ENCODE measurements at places on chromosomes 3 and 15.

DNA sequence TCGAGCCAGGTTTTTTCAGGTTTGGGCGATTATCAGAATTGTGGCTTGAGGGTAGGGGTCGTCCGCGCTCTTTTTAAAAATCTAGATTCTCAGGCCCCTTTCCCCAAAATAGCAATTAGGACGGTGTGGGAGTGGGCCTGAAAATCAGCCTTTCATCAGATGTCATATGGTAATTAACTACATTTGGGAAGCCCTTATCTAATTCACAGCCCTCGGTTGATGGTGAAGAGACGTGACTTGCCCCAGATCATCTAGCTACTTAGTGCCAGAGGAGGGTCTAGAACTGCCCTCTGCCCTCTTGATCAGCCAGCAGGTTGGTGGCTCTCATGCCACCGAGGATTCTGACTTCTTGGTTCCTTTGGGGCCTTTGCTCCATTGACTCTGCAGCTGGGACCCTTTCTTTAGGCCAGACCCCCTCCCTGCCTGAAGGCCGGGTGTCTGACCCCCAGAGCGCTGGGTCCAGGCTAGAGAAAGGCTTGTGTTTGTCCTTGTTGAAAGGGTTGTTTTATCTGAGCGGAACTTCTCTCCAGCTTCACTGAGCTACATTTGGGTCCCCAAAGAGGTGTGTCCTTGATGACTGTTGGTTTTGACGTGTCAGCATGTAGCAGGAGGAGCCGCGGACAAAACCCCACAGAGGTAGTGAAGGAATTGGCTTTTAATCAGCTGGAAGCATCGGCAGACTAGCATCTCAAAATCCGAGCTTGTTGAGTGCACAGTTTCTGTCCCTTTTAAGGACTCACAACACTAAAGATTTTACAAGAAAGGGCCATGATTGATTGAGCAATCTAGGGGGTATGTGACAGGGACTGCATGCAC lies 857 bp downstream of the AEN start:
- DNase-seq = no peak

DNA sequence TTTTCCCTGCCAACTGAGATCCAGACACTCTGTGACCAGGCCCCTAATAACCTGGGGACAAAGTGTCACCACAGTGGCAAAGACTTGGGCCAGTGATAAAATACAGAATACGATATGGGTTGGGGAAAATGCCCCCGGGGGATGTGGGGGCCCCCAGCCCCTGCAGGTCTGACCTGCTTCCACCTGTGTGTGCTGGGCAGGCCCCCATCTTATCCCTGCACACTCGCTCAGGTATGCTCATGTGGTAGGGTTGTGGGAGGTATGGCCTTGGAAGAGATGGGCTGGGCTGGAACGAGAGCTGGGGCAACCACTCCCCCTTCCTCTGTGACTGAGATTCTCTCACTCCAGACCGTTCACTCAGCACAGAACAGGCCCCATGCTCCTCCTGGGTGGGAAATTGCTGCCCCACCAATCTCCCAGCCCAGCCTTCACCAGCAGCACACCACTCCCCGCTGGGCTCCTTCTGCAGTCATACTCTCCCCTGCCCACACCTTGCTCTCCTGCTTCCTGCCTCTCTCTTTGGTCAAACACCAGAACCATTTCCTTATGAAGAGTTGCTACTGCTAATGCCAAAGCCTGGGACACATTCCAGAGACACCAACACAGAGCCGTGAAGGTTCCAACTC lies 9.6 kb upstream of the CPEB1 start:
- DNase-seq = no peak

- DNase-seq = no peak
Observed at GRCh38 chr15:71272932-71273331, 157.7 kb downstream of the THSD4 start.

GRCh38 chr3:38210141-38210757 lies 44.9 kb downstream of the OXSR1 start:
- no peak for DNase-seq

DNA sequence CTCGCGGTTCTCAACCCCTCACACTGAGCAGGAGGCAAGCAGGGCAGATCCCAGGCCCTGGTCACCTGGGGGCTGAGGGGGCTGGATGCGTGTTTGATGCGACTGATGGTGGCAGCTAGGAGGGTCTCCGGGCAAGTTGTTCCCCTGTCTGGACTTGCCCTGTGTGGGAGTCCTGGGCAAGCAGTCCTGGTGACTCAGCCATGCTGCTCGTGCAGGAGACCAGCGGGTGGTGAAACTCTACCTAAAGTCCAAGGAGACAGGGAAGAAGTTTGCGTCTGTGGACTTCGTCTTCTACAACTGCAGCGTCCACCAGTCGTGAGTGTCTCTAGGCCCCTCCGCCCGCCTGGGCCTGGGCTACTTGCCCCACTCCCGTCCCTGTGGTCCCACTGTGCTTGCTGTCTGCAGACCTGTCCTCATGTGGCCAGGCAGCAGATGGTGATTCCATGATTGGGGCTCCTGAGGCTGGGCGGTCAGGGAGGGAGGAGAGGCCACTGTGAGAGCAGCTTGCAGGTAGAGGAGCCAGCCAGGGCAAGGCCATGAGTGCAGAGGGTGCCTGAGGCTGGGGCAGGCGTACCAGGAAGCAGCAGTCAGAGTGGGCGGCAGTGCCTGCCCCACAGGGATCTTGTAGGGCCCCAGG lies 23.1 kb downstream of the PLXNA1 start:
- DNase-seq = no peak

GRCh38 chr15:100665570-100665969 lies 63.2 kb downstream of the ASB7 start:
- DNase-seq = no peak

DNA sequence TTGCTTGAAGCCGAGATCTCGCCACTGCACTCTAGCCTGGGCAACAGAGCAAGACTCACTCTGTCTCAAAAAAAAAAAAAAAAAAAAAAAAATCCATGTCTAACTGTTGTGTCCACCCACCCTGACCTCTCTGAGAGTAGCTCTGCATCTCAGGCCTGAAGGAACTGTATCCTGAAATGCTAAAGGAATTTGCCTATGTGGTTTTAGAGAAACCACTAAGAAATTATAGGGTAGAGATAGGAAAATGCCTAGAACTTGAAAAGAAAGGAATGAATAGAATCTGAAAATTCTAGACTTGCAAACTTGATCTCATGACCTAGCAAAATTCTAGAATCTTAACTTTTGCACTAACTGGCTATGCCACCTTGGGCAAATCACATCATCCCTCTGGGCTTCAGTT lies 217.5 kb upstream of the ROPN1 start:
- DNase-seq = no peak

- DNase-seq = no peak
Observed at GRCh38 chr3:11844891-11845290, 1.8 kb downstream of the TAMM41 start.

GRCh38 chr3:20051123-20051806 lies 11.0 kb downstream of the KAT2B start:
- no peak for DNase-seq

GRCh38 chr3:117611211-117611610 lies 901.6 kb downstream of the TUSC7 start:
- DNase-seq = no peak

GRCh38 chr15:87021751-87022150 lies 942.1 kb downstream of the AGBL1 start:
- DNase-seq = no peak

DNA sequence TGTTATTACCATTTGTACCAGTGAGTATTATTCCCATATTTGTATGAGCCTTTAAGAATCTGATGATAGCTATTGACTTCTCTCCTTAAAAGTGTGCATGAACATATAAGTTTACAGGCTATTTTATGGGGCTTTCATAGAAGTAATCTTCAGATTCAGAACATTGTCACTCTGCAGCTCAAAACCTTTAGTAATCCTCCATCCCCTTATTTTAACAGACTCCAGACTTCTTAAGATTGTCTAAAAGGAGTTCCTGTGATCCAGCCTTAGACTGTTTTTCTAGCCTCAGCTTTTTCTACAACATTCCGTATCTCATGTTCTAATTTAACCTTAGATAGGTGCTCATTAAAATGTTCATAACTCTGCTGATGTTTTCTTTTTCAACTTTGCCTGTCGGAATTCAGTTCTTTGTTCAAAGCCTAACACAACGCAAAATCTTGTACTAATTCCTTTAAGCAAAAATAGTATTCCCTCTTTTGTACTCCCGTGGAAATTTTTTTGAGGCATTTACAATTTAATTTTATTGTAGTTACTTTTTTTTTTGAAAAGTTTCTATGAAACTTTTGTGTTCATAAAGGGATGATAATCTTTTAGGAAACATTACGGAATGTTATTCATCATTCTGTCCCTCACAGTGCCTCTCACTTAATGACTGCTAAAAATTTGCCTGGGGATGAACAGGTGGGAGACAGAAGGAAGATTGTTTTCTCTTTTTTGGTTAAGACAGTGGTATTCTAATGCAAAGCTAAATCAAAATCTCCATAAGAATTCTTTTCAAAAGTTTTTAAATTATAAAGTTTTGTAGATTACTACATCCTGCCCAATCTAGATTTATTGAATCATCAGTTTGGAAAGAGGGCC lies 38.7 kb upstream of the UTS2B start:
- DNase-seq = no peak

DNA sequence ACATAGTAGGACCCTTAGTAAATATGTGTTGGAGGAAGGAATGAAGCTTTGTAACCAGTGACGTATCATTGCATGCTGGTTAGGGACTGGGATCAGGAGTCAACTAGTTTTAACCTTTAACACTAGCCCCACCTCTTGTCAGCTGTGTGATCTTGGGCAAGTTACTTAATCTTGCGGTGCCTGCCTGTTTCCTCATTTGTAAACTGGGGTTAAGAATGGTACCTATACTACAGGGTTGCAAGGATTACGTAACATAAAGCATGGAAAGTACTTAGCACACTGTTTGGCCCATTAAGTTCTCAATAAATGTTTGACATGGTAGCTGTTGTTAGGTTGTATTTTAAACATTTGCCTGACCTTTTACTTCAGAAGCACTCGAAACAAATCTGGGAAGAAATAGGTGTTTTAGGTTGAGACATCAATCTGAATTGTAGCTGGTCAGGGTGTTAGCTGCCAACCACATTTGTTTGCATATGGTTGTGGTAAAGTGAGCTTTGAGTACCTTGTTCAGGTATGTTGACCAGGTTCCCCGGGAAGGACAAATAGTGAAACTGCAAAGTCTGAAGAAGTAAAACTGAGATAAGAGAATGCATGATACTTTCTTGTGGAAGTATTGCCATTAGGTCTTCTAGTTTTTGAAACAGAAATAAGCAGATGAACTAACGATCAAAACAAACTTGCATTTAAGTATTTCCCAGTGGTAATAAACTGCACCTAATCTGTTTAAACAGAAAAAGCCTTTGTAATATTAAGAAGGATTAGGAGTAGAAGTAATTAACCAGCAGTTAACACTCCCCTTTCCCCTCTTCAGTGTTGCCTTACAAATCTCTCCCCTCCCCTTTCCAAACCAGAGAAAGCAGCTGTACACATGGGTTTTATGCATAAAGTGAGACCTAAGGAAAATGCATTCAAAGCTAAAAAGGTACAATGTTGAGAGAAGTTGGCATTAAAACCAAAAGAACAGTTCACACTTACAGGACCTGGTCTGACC lies 25.8 kb upstream of the SCAANT1 start:
- no peak for DNase-seq

- DNase-seq = no peak
Observed at GRCh38 chr3:111695636-111696117, 100.5 kb upstream of the ZBED2 start.
